Activated T-cell treated with anti-CD3 and anti-CD28 coated beads, Interleukin-2, amount 50 U/mL, for 1 hour (primary cell): ENCODE measurements at places on chromosomes 1 and 21.

DNA sequence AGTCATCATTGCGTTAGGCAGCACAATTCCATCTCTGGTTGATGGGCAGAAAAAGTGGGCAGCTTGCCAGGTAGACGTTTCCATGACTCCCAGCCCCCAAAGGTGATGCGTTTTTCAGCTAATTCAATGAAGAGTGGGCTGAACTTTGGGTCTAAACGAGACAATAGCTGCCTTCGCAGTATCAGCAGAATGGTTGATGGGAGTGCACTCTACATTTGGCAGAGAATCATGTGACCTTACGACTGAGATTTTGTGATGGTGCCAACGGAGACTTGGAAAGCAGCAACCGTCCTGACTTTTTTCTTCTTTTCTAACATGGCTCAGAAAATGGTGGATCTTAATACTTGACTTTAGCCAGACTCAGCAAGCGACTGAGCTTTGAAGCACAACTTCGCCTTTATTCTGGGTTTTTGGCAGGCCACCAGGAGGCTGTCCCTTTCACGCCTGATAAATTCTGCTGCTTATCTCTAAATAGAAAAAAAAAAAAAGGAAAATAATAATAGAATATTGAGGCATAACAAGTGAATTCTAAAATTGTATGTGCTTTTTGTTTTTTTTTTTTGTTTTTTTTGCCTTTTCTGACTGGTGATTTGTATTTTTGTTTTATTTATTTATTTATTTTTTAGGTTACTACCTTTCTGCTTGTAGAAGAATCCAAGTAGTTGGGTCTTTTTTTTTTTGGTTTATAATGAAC, 804.8 kb downstream of the USP25 start:
- no peak for DNase-seq

DNA sequence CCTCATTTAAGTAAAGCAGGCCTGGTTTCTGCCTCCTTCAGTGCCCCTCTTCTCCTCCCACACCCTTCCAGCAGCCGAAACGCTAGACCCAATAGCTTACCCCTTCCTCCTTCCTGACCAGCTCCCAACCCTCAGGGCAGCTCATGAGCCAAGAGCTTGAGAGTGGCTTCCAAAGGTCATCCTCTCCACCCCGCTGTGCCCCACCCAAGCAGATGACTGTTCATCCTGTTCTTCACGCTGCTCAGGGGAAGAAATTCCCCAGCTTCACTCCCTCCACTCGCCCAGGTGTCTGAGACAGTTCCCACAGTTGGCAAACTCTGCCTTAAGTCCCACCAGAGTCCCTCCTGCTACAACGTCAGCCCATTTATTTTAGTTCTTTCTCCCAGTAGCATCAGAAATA, 23.4 kb downstream of the ARHGEF19 start:
- no peak for DNase-seq

- DNase-seq, result no peak
These were observed 8.3 kb upstream of the GPR89B start for GRCh38 chr1:147919896-147920295.

GRCh38 chr1:6222636-6223035, 13.1 kb downstream of the ICMT start:
- DNase-seq, result no peak
